ENCODE measurements at places on chromosomes 12 and 14. TPM values are rescaled to one million over a fixed set of nuclear protein-coding genes. Genes with fewer than 3 reads are reported as not detected.

DNA sequence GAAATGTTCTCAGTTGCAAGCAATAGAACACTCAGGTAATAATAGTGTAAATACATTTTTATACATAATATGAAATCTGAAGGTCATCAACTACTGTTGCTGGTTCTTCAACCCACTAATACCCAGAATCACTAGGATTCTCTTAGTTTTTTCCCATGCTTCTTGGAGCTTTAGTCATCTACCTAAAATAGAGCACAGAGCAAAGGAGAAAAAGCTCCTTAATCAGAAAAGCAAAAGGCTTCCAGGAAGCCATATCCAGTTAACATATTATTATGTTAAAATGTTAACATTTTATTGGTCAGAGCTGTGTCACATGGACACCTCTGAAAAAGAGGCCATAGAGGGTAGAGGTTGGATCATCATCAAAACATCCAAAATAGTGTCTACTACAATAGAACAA, 57.0 kb downstream of the CCER1 start:
- DNase-seq: no peak

- no peak for DNase-seq
Measured at GRCh38 chr12:46452776-46453175, 80.2 kb upstream of the SLC38A2 start.

The FAM90A1 gene
- 0.65 TPM for total RNA-seq

The APOF gene
- total RNA-seq: not detected

GRCh38 chr12:42802785-42803189, 213.2 kb upstream of the PRICKLE1 start:
- no peak for DNase-seq

The TDRD9 gene
- 2.8 TPM for total RNA-seq
